Suprapubic skin (tissue), 4 donors: ENCODE measurements at places on chromosomes 5 and 9. TPM values are rescaled to one million over a fixed set of nuclear protein-coding genes. Genes with fewer than 3 reads are reported as not detected.
A peak's percentile ranks its signal among the peaks of the same experiment; 100 is the strongest.

- H3K4me3 ChIP-seq = no peak overlapping the region
- H3K4me1 ChIP-seq = no peaks in the 10 kb centered on the region
- peaks cover 7% of the 10 kb centered on the region for H3K36me3 ChIP-seq
- no peak overlapping the region for H3K27ac ChIP-seq
Observed at GRCh38 chr5:6359555-6360322, 18.6 kb downstream of the MED10 start.

GRCh38 chr5:127002390-127002789, 28.0 kb downstream of the MARCHF3 start:
- H3K27ac ChIP-seq = no peak overlapping the region
- DNase-seq = no peak
- no peaks in the 10 kb centered on the region for H3K36me3 ChIP-seq
- H3K4me3 ChIP-seq = no peak overlapping the region
- no peaks in the 10 kb centered on the region for H3K27me3 ChIP-seq
- no peaks in the 10 kb centered on the region for H3K4me1 ChIP-seq

- H3K36me3 ChIP-seq = no peaks in the 10 kb centered on the region
- no peaks in the 10 kb centered on the region for H3K4me1 ChIP-seq
- H3K27ac ChIP-seq = no peak overlapping the region
- H3K4me3 ChIP-seq = no peak overlapping the region
- no peak for DNase-seq
Observed at GRCh38 chr5:39119404-39120051, 45.3 kb upstream of the RICTOR start.

GRCh38 chr9:89658931-89659330, 54.1 kb downstream of the GADD45G start:
- H3K4me3 ChIP-seq = no peak overlapping the region
- H3K4me1 ChIP-seq = peaks cover 36% of the 10 kb centered on the region
- no peak for DNase-seq

DNA sequence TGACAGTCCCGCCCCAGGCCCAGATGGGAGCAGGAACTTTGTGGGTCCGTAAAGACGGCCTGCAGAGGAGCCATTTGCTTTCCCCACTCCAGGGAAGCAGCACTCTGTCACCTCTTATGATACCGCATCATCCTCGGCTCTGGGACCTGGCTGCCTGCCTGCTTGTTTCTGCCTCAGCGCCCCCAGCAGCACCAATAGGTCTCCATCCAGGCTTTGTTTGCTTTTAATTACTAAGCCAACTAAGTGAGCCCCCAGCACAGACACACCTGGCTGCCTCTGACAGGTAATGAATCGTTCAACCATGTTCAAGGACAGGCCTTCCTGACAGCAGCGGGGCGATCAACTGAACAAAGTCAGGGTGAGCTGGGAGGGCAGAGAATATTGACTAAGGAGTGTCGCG, 141.4 kb downstream of the C5orf15 start:
- H3K27ac ChIP-seq = no peak overlapping the region
- no peak overlapping the region for H3K4me3 ChIP-seq
- no peaks in the 10 kb centered on the region for H3K4me1 ChIP-seq
- no peaks in the 10 kb centered on the region for H3K36me3 ChIP-seq
- H3K27me3 ChIP-seq = no peaks in the 10 kb centered on the region

Gene FABP6
- total RNA-seq = not detected

GRCh38 chr5:164207646-164208045, 702.2 kb downstream of the MAT2B start:
- no peak overlapping the region for H3K27ac ChIP-seq
- DNase-seq = no peak

DNA sequence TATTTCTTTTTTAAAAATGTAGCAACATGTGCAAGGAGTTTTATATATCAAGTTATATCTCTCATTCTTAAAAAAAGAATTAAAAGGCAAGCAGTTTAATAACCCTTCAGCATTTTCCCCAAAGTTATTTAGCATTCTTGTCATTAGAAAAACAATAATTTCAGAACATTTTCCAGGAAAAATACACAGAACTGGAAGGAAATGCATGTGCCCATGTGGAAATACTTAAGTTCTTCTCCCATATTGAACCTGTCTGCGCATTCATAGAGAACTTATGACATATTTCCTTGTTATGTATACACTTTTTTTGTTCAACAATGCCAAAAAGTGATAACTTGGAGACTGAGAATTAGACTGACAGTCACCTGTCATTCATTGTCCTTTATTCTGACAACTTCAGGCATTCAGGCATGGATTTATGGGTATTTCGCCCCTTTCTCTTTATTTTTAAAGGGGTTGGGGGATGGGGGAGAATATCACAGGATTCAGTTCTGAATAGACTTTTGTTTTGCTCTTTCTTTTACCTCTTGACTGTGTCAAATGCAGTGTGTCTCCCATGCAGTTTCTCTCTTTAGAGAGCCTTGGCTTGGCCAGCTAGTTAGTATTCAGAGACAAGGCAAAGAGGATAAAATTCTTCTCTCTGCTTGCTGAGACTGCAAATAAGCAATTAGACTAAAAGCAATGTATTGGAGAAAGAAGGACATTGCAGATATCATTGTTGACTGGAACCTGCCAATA, 701.0 kb downstream of the NR2F1-AS1 start:
- no peak overlapping the region for H3K27ac ChIP-seq
- no peak for DNase-seq
- H3K4me3 ChIP-seq = no peak overlapping the region
- H3K4me1 ChIP-seq = no peaks in the 10 kb centered on the region
- no peaks in the 10 kb centered on the region for H3K27me3 ChIP-seq

DNA sequence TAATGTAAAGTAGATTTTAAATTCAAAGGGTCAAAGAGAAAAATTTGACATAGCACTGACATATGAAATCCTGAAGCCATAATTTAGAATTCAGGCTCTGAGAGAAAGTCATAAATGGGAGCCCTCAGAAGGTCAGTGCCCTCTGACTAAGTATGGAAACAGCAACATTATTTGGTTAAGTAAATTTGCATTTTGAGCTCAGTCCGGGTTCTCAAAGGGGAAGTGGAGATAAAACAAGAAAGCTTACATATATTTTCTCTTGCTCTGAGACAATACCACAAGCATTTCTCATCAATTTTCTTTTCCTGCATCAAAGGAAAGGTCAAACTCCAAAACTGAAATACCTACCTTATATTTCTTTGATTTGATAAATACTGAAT, 348.0 kb downstream of the SEMA5A start:
- H3K27me3 ChIP-seq = no peaks in the 10 kb centered on the region
- no peak for DNase-seq
- H3K36me3 ChIP-seq = no peaks in the 10 kb centered on the region
- no peak overlapping the region for H3K27ac ChIP-seq

- peaks cover 35% of the 10 kb centered on the region for H3K4me1 ChIP-seq
- H3K27ac ChIP-seq = no peak overlapping the region
- no peaks in the 10 kb centered on the region for H3K27me3 ChIP-seq
Observed at GRCh38 chr9:16725066-16725465, 145.4 kb downstream of the BNC2 start.

GRCh38 chr5:53335115-53335514, 145.3 kb upstream of the FST start:
- DNase-seq = no peak
- H3K4me3 ChIP-seq = no peak overlapping the region
- peaks cover 21% of the 10 kb centered on the region for H3K4me1 ChIP-seq
- H3K27me3 ChIP-seq = no peaks in the 10 kb centered on the region
- no peaks in the 10 kb centered on the region for H3K36me3 ChIP-seq

Gene RNF183
- total RNA-seq = not detected

DNA sequence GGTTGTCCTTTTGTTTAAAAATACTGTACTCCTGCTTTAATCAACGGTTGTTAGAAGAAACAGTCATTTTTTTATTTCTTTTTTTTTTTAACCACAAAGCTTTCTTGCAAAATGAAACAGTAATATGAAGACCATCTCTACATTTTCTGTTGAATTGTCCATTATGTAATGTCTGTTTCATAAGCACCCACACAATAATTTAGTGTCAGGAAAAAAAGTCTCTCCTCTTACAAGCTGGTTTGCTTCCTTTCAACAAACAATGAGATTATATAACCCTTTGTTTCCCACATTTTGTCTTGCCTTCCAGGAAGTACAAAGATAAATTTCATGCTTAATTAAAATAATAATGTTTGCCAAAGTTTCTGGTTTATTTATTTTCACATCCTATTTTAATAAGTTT, 16.7 kb downstream of the CTNNAL1 start:
- DNase-seq = no peak
- H3K27ac ChIP-seq = no peak overlapping the region

GRCh38 chr5:39426051-39426745, 1.4 kb upstream of the DAB2 start:
- peak overlapping the region; percentile 62 for H3K4me3 ChIP-seq
- H3K27ac ChIP-seq = peak overlapping the region; percentile 91
- H3K4me1 ChIP-seq = peaks cover 36% of the 10 kb centered on the region
- H3K36me3 ChIP-seq = no peaks in the 10 kb centered on the region
- H3K27me3 ChIP-seq = no peaks in the 10 kb centered on the region

DNA sequence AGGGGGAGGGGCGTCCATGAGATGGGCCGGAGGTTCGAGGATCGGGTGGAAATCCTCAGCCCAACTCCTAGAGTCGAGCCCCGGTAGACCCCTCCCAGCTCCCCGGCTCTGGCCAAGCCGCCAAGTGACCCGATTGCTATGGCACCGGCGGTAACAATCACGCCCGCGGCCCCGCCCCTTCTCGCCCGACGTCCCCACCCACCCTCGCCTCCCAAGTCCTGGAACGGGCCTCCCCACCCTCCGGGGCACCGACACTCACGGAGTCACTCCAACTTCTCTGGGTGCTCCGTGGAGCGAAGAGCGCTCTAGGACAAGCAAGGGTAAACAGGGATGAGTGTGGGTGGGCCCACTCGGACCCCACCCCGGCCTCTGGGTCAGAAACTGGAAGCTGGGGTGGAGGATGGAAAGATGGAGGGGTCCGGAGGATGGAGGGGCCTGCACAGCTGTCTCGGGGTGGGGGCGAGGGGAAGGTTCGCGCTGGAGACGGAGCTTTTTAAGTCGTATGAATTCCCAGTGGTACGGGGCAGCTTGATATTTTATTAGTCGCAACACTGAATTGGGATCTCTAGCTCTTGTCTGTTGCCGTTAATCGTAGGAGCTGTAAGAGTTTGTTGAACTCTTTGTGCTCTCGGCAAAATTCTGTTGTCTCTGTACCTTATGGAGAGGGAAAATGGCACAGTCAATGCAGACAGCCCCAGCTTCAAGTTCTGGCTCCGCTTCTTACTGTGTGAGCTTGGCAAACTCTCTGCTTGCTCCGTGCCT, at the start of gene SPACA9:
TSS of gene SPACA9 (plus strand) at position 204 of the 762 bp plus-strand sequence. CDS start 5,050 bp downstream, outside the sequence.
- H3K27me3 ChIP-seq = no peaks in the 10 kb centered on the region
- peak within 1 kb of the TSS; percentile 94 for H3K4me3 ChIP-seq
- H3K36me3 ChIP-seq = peaks cover under 1% of the 10 kb centered on the region
- DNase-seq = peak; percentile 92
- H3K27ac ChIP-seq = peak within 1 kb of the TSS; percentile 93
- peaks cover 32% of the 10 kb centered on the region for H3K4me1 ChIP-seq

DNA sequence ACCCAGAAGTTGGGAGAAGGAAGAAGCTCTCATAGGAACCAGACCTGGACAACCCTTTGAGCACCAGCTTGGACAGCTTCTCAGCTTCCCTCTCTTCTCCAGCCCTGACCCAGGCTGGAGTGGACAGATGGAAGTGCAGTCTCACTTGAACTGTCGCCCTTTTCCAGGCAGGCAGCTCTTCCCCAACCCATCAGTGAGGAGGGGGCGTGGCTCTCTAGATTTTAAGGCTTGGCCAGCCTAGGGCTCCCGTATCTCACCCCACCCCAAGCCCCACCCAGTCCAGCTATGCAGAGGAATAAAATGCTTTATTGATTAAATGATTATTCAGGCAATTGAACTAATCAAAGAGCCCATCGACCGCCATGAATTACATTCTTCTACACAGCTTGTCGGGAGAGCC, 2.2 kb downstream of the PAX5 start:
- peaks cover 100% of the 10 kb centered on the region for H3K27me3 ChIP-seq
- H3K27ac ChIP-seq = no peak overlapping the region
- DNase-seq = no peak
- no peak overlapping the region for H3K4me3 ChIP-seq

DNA sequence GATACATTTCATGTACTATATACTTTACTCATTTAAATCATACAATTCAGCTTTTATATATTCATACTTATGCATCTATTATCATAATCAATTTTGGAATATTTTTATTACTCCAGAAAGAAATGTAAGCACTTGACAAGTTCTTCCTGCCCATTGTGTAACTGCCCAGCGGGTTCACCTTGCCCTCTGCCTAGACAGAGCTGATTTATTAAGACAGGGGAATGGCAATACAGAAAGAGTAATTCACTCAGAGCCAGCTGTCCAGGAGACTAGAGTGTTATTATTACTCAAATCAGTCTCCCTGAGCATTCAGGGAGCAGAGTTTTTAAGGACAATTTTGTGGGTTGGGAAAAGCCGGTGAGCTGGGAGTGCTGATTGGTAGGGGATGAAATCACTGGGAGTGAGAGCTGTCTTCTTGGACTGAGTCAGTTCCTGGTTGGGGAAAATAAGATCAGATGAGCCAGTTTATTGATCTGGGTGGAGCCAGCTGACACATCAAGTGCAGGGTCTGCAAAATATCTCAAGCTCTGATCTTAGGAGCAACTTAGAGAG, 16.1 kb upstream of the SPIN1 start:
- no peak for DNase-seq
- no peaks in the 10 kb centered on the region for H3K36me3 ChIP-seq
- no peak overlapping the region for H3K4me3 ChIP-seq
- no peaks in the 10 kb centered on the region for H3K4me1 ChIP-seq
- no peaks in the 10 kb centered on the region for H3K27me3 ChIP-seq

- no peak for DNase-seq
- H3K36me3 ChIP-seq = no peaks in the 10 kb centered on the region
- H3K4me3 ChIP-seq = no peak overlapping the region
Observed at GRCh38 chr5:127849891-127850290, 146.7 kb downstream of the CCDC192 start.

- H3K4me3 ChIP-seq = no peak overlapping the region
- DNase-seq = peak; percentile 52
- H3K4me1 ChIP-seq = no peaks in the 10 kb centered on the region
- peaks cover 19% of the 10 kb centered on the region for H3K27me3 ChIP-seq
- no peak overlapping the region for H3K27ac ChIP-seq
Observed at GRCh38 chr5:172841-173251, 18.4 kb upstream of the LRRC14B start.

Gene CCDC152
- 1.7 TPM for total RNA-seq

DNA sequence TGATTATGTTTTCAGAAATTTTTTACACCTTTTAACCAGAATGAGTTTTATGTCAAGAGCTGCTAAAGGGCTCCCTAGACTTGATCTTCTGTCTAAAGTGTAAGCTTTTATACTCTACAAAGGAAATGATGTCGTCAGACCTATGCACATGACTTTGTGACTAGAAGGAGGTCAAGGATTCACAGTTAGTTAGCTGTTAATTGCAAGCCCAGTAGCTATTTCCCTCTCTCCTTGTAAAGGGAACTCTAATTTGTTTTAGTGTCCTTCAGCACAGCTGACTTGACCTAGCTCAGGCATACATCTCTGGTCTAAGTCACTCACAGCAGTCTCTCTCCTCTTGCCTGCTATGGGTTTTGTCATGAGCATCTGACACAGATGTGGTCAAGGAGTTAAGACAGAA, 173.5 kb upstream of the NREP start:
- no peak for DNase-seq
- H3K27me3 ChIP-seq = no peaks in the 10 kb centered on the region
- no peak overlapping the region for H3K27ac ChIP-seq
- no peaks in the 10 kb centered on the region for H3K36me3 ChIP-seq
- H3K4me3 ChIP-seq = no peak overlapping the region

- H3K4me1 ChIP-seq = no peaks in the 10 kb centered on the region
- H3K27ac ChIP-seq = no peak overlapping the region
- no peaks in the 10 kb centered on the region for H3K36me3 ChIP-seq
- DNase-seq = no peak
Observed at GRCh38 chr5:108201721-108202120, 180.2 kb downstream of the FBXL17 start.
